ENCODE measurements at places on chromosomes 5 and 9.

GRCh38 chr5:90690307-90690706 is 131.7 kb downstream of the ADGRV1 start:
- DNase-seq: no peak

DNA sequence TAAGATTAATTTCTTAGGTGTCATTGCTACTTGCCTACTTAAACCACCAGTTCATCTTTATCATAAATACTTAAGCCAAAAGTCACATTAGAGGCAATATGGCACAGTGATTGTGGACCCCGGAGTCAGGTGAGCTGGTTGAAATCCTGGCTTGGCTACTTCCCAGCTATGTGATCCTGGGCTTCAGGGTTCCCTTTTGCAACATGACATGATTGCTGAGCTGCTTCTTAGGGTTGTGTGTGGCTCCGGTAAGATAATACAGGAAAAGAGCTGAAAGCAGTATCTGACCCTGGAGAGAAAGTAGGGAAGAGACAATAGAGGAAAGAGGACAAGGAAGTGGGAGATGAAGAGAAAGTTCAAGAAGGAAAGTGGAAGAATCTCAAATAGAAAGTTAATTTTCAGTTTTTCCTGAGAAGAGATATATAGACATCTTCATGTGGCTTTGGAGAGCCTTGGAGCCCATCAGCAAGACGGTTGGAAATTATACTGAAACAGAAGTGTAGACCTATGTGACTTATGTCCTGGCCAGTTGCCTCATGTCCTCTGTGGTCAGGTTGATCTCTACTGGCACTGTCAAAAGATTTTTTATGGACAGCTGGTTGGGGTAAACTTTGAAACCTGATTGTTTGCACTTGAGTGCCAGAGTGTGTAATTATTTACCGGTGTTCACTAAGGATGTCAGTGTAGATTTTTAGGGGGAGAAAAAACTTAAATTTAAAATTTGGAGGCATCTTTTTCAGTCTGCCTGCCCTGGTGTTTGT is 93.2 kb downstream of the GHR start:
- no peak for DNase-seq

- no peak for DNase-seq
These were observed 103.2 kb upstream of the VCAN start for GRCh38 chr5:83368319-83368718.

DNA sequence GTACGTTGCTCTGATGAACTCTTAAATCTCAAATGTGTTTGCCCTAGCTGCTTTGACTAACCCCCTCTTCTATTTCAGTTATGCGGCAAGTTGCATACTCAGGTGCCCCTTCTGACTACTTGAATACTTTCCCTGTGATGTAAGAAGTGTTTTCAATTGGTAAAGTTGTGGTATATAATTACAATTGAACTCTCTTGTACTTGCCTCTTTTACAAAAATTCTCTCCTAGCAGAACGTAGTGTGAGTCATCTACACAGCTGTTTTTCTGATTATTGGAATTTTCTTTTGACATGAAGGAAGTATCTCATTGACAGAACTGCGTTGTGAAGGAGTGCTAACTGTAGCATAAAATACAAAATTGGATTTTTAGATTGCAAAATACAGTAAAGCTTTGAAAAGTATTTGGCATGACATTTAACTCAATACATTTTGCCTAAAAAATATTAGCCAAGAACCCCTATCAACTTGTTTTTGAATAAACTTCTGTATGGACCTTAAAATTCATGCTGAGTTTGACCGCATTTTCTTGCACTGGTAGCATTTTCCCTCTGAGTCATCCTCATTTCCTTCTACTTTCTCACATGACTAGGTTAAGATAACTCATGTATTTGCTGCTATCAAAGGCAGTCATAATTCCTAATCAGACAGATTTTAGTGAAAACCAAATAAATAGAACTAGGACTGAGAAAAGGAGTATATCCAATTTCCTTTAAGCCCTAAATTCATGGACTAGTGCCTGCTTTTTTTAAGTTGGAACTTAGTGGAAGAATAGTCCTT is 6.3 kb downstream of the CRHBP start:
- no peak for DNase-seq

GRCh38 chr9:73042155-73042554 is 89.3 kb upstream of the ALDH1A1 start:
- no peak for DNase-seq

DNA sequence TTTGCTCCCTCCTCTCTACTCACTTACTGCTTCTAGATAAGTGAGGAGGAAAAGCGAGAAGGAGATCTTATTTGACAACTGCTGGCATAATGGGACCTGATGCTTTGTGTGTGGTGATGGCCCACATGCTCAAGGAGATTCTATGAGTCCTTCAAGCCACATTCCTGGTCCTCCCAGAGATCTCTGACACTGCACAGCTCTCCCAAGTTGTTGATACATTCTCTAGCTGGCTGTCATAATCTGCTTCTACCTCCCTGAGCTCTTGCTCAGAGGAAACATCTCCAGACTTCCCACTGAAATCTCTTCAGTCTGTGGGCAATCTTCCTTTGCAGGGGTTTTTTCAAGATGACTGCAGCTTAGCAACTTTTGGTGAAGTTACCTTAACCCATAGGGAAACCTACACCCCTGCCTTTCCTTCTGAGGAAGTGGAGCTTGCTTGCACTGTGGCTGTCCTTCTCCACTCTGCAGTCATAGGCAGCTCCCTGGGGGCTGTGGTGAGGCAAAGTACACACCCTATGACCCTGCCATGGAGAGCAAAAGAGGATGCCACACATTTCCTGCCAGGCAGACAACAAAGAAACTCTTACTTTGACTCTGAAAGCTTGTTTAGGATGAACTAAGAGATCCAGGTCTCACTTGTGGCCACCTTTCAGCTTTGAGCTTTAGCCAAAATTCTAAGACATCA is 163.8 kb downstream of the TMEM38B start:
- no peak for DNase-seq

GRCh38 chr9:129399634-129399990 is 221.3 kb downstream of the C9orf50 start:
- DNase-seq: no peak

GRCh38 chr9:92291577-92291976 is 1.9 kb downstream of the IARS1 start:
- no peak for DNase-seq

DNA sequence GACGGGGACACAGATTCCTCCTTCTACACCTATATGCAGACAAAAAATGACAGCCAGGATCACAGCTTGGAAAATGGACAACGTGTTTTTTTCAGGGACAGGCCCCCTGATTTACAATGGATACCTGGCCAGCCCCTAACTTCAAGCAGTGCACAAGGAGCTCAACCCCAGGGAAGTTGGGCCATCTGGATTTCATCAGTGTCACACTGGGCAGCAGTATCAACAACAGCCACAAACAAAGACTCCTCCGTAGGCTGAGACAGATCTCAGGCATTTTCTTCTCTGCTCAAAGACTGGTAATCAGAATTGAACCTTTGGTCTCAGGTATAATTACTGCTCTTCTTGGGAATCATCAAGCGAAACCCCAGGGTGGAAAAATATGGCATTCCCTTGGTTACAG is 374.0 kb downstream of the ZNF608 start:
- no peak for DNase-seq

GRCh38 chr5:135095052-135095715 is 61.2 kb upstream of the PITX1 start:
- no peak for DNase-seq

DNA sequence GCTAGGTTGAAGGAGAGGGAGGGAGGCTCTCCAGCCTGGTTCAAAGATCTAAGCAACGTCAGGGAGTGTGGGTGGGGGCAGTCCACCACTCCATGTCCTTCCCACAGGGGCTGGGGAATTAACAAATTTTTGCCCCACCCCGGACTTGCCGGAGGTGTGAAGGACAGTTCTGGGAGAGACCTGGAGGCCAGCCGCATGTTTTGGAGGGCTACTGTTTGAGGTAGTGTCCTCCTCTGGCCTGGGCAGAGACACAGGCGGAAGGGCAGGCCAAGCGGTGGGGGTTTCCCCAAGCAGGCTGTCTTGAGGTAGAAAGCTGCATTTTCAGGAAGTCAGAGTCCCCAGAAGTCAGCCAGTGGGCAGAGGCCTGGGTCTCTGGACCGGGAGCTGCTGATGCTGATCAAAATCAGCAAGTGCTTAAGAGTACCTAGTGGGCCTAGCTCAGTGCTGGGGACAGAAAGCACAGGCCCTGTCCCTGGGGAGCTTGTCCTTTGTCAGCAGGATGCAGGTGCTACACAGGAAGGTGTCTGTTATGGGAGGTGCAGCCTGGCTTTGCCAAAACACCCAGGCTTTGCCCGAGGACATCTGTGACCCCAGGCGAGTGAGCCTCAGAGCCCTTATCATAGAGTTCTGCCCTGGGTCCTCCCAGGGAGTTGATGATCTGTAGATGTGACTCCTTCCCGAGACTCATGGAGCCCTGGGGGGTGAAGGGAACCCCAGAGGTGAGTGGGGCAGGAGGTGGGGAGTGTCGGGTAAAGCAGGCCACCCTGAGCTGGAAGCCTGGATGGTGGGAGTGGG is 18.5 kb downstream of the JADE2 start:
- DNase-seq: peak; percentile 49

- no peak for DNase-seq
These were observed 201.0 kb downstream of the MAPKAP1 start for GRCh38 chr9:125505988-125506438.

- no peak for DNase-seq
These were observed 261.7 kb upstream of the PAPPA start for GRCh38 chr9:115891929-115892328.

DNA sequence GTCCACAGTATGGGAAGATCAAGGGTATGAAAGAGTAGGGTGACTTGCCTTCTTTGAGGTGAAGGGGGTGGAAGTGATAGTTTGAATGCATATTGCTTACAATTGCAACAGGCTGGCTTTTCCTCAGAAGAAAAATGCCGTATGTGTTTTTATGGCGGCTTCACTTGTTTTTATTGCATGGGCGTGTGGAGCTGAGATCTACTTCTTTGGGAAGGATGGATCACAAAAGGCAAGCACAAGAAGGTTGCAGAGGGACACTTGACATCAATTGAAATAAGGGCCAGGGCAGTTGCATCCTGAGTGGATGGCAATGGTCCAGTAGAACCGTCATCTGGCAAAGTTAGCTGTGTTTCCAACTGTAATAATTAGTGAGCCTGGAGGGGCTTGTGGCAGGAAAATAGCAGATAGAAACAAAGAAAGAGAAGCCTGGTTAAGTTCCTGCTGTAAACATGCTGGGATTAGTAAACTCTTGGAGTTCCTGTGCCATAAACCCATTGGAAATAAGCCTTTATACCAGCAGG is 138.4 kb downstream of the NTRK2 start:
- no peak for DNase-seq

DNA sequence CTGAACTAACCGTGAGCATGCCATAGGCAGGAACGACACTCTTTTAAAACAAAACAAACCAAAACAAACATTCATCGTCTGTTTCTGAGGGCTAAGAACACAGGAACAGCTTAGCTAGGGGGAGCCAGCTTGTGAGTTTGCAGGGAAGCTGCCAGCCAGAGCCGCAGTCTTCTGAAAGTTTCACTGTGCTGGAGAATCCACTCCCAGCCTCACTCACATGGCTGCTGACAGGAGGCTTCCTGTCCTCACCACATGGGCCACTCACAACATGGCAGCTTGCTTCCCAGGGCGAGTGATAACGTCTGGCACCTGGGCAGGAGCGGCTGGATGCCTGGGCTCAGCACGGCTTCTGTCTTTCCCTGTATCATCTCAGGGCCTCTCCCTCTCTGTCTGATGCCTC is 275.2 kb downstream of the MSX2 start:
- DNase-seq: no peak

GRCh38 chr5:129938077-129938476 is 33.8 kb downstream of the CHSY3 start:
- no peak for DNase-seq

DNA sequence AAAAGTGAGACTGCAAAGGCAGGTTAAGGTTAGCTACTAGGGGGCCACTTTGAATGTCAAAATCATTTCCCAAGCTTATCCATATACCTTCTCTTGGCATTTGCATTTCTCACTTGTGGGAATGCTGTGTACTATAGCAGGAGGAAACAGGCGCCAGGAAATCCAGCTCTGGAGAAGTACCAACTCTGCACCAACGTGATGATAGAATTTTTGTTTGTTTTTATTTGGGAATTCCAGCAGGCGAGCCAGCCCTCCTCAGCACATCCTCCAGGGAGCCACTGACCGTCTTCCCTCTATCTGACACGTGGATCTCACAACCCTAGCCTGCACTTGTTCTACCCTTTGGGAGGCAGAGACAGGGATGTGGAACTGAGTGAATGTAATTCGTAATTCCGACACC is 318.0 kb downstream of the ACTL7B start:
- DNase-seq: no peak

DNA sequence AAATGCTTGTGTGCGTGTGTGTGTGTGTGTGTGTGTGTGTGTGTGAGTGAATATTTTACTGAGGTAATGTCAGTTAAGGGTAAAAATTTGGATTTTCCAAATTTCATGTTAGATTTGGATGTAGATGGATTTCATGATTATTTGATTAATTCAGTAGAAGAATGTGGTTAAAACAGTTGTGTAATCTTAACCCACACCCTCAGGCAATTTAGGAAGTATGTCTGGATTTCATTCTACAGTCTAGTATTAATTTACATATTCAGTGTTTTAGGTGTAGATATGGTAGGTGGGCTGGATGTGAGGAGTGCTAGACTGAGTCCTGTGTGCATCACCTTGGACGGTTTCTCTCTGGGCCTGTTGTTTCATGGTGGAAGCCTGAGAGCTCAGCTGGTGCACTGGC is 99.1 kb upstream of the CKMT2 start:
- no peak for DNase-seq

- DNase-seq: peak; percentile 14
These were observed 75.5 kb downstream of the SGCD start for GRCh38 chr5:156402387-156402921.

DNA sequence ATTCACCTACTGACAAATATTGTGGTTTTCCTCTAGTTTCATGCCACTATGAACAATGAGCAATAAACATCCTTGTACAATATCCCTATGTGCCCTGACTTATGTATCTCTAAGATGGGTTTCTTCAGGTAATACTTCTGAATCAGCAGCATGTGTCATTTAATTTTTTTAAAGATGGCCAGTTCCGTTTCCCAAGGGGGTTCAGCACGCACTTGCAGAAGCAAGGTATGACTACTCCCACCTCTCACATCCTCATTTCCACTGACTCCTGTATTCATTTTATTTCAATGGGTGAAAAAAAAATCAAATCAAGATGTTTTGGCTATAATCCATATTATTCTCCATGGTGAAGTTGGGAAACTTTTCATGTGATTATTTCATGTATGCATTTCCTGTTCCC is 14.7 kb upstream of the ADAMTS19 start:
- no peak for DNase-seq

DNA sequence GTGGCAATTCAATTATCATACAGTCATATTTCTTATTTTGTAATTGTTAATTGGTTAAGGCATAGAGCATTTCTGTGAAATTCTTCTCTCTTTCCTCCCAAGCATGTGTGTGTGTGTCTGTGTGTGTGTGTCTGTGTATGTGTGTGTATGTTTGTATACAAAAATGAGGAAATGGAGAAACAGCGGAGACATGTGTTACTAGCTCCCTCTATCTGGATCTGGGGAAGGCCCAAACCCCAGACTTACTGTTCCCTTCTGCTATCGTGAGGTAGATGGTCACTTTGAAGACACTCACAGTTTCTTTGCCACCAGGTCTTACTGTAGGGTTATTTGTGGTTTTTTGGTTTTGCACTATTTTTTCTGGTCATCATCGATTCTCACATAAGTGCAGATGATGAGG is 11.4 kb upstream of the C5orf63 start:
- no peak for DNase-seq
